ENCODE measurements at places on chromosomes 4 and X.

DNA sequence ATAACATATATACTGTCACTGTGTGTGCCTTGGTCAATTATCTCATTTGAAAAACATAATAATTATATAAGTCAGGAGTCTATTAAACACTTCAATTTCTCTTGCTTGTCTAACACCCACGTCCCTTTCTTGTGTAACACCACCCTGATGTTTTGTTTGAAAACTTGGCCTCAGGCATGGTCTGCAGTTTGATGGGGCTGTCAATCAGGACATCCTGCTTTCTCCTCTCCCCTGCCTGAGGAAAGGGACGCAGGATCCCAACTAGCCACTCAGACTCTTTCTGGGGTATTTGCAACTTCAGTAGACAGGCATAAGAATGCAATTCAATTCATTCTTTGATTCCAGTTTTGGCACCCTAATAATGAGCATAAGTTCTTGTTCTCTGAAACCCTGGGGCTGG is 48.8 kb downstream of the DKK2 start:
- no peak for DNase-seq

- no peak for DNase-seq
Observed at GRCh38 chrX:136823175-136823574, 42.4 kb upstream of the ARHGEF6 start.

DNA sequence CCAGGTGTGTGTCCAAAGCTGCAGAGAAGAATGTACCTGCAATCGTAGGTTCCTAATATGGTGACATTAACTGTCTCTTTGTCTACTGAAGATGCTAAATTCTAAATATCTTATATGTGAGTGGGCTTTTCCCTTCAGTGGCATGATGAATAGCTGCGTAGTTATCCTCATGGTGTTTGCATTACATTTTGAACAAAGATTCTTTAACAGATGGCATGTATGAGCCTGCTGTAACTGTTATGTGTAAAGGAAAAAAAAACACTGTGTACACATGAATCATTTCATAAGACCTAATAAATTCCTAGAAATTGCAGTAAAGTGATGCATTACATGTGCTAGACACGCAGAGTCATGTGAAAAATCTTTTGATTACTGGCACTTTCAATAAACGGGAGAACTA is 288.0 kb downstream of the SH2D1A start:
- DNase-seq, result no peak

- no peak for DNase-seq
Observed at GRCh38 chr4:46874811-46875210, 34.2 kb downstream of the COX7B2 start.

- no peak for DNase-seq
Observed at GRCh38 chr4:150072906-150073714, 5.1 kb upstream of the DCLK2 start.

Data from NCI-H187 treated with DMSO at 0.1 percent for 48 hours (cell line).